ENCODE measurements at places on chromosomes 4 and X.

- no peak for DNase-seq
Measured at GRCh38 chr4:124710015-124710741, 2.4 kb downstream of the ANKRD50 start.

GRCh38 chrX:72141372-72142004 is 9.8 kb upstream of the RTL5 start:
- no peak for DNase-seq

DNA sequence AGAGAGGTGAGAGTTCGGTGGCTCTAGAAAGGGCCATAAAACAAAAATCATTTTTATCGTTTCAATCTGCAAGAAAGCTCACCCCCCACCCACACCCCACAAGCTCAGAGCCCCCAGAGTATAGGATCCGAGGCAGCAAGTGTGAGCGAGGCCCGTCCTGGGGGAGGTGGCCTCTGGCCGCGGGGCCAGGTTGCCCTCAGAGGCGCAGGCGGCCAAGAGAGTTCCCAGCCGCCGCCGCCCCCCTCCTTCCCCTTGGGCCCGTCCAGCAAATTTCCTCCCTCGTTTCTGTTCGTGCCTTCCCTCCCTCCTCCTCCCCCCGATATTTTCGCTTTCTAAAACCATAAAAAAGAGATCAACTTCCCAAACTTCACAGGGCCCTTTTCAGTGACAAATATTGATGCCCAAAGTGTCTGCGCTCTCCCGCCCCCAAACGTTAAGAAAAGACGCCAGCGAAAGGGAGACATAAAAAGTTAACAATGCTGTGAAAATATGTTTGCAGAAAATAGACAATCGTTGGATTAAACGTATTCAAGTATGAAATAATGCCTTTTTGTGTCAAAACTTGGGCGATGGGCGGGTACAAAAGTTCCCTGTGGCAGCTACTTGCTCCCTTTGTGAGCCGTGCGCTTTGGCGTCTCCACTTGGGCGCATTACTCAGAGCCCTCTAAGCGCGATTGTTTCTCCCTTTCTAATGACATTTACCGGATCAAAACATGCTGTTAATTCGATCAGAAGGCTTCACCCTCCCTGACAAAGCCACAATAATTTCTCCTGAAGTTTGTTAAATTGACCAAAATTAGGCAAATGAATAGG is 1.1 kb upstream of the HELT start:
- no peak for DNase-seq

DNA sequence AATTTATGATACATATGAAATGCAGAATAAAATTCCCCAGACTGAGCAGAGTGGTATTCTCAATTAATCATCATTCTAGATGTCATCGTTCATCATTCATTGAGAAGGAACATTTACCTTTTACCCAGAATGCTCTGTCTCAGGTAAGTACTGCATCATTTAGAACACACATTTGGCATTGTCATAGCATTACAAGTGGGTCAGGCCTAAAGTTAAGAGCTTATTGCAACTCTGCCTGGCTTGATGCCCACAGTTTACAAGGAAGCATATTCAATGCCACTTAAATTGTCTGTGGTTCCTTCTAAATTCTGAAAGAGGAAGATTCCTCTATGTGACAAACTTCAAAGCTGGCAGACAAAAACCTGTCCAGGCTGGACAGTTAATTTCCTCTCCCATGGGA is 87.3 kb downstream of the CAMK2D start:
- DNase-seq, result no peak

- DNase-seq, result no peak
Measured at GRCh38 chrX:2559124-2559523, 58.3 kb upstream of the DHRSX start.

DNA sequence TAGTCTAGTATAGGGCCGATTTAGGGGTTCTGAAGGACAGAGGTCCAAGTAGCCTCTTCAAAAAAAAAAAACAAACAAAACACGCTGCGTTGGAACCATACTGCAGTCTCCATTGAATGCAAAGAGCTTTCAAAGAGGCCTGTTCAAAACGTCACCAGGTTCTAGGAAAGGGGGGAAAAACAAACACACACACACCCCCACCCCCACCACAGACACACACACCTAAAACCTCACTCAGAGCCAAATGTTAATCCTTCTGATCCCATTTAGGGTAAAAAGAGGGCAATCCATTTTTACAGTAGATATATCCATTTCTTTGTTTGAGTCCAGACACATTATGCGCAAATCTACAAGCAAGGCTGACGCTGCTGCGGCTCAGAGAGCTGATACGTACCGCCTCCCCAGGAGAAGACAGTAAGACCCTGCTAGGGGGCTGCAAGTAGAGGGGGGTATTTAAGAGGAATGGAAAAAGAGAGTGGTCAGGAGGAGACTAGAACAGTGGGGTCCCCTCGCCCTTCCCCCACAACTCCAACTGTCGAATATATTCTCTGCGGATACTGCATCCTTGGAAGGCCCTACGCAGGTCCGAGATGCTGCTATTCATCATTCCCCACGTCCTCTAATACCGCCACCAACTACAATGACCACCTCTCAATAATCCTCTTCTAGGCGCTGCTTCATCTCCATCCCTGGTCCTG is 1.3 kb downstream of the NKRF start:
- DNase-seq, result no peak

- peak; percentile 81 for DNase-seq
Measured at GRCh38 chr4:3607690-3608552, 75.7 kb upstream of the LRPAP1 start.

- DNase-seq, result no peak
Measured at GRCh38 chrX:75337525-75337924, 63.6 kb downstream of the UPRT start.

DNA sequence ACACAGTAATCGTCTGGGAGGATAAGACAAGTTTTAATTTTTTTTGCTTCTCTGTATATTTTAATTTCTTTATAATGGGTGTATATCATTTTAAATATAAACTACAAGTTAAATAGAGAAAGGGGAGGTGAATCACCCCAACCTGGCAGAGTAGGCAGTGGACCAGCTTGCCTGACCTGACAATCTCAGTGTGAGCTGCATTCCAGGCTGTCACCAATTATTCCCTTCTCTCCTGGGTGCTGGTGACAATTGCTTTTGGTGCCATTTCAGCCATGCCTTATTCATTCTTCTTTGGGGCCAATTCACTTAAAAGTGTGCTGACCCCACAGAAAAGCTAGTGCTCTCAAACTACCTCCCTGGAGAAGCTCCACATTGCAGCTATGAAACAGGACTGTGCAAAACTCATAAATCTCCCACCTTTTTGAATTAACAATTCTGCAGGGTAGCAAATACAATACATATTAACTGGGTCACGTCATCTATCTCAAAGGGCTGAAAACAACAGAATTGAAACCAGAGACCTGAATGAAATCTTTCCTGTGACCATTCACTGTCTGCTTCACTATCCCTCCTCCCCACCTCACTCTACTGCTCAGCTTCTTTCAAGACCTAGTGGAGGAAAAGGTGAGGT is 359.0 kb downstream of the HS3ST1 start:
- DNase-seq, result peak; percentile 30

GRCh38 chrX:44043496-44043895 is 70.3 kb upstream of the NDP start:
- no peak for DNase-seq

DNA sequence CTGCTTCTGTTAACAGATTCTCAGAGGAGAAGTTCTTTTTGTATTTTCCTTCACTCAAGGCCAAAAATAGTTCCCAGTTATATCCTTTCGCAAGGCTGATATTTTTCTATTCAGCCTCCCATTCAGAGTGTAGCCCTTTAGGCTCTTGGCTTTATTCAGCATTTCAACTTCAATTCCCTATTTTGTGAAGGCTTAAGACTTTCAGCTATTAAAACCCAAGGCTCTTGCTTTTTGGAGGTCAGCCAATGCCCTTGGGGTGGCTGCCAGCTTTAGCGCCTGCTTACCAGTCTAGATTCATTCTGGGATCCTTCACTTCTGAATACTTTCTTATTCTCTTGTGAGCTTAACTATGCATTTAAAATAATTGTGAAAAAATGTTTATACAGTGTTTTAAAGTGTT is 57.3 kb upstream of the ADGRA3 start:
- no peak for DNase-seq

GRCh38 chr4:80172203-80172602 is 25.1 kb upstream of the PRDM8 start:
- no peak for DNase-seq

DNA sequence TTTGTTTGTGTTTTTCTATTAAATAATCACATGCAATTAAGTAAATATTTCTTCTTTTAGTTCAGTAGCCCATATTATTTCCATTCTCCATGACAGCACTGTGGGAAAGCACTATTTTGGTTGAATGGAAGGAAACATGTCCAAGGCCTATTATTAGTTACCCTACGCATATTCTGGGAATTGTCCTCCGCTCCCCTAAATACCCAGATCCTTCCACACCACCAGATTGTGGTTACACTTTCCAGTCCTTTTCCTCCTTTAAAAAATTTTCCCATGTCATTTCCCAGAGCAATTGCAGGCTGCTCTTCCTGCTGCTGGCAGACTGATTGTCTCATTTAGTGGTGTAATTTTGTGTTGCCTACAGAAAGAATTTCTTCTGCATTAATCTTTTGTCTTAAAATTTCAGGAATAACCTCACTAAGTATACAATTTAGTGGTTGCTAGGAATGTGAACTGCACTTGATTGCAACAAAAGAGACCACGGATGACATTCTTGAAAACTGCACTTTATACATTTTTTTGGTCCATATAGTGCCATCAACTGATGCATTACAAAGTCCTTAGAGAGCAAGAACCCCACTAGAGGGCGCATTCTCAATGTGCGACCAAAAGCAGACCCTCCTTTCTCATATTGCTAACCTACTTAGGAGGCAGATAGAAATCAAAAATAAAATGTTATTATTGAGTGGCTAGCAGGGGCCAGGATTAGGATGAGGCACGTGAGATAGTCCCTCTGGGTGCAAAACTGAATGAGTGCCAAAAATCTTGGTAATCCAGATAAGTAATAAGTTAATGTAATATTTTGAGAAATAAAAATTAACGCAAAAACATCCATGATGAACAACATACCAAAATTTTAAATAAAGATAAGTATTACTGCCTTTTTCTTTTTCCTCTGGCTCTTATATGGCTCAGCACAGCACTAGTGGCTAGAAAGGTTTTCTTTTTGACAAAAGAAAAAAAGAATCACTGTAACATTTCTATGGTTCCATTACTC is 98.8 kb upstream of the IQCM start:
- DNase-seq, result no peak

DNA sequence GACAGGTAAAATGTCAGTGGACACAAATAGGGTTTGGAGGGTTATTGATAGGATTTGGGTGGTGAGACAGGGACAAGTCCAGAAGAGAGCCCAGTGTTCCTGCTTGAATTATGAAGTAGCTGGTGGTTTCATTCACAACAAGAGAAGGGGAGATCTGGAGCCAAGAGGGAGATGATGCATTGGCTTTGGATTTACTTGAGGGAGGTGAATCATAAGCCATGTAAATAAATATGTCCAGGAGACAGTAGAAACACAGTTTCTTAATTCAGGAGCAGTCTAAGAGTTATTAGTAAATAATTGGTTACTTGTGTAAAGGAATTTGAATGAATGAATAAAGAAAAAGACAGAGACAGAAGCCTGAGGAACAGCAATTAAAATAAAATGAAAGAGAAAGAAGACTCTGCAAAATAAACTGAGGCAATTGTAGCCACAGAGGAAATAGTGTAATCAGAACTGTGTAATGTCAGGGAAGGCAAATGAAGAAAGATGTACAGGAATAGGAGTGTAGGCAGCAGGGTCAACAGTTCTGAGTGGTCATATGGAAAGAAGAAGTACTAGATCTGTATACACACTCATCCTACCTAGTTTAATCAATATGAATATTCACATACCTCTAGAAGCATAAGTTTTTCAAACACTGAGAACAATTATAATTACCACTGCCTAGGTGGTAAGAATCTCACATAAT is 50.2 kb upstream of the CXCL8 start:
- no peak for DNase-seq

DNA sequence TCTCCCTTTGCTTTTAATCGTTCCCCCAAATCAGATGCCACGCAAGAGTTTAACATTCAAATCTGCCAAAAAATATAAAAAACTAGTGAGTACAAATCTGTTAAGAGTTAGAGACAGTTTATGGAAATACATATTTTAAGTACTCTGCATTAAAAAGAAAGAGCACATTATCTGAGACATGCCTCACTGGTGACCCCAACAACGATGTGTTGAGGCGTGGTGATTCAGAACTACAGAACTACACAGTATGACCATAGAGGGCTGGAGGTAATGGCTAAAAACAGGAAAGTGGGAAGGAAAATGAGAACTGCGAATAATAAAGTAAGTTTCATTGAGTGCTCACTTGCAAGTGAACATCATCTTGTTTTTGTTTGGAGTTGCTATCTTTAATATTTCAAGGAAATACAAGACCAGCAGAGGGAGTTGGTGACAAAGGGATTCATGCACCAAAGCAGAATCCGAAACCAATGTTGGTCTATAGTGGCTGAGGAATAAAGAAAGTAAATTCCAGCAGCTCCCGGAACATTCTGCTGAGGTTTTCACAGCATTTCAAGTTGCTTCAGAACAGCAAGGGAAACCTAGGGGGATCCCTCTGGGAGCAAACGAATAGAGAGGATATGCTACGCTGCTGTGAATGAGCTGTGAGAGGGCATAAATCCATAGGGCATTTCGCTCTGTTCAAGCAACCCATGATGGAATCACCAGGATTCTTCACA is 92.2 kb downstream of the DCHS2 start:
- no peak for DNase-seq

DNA sequence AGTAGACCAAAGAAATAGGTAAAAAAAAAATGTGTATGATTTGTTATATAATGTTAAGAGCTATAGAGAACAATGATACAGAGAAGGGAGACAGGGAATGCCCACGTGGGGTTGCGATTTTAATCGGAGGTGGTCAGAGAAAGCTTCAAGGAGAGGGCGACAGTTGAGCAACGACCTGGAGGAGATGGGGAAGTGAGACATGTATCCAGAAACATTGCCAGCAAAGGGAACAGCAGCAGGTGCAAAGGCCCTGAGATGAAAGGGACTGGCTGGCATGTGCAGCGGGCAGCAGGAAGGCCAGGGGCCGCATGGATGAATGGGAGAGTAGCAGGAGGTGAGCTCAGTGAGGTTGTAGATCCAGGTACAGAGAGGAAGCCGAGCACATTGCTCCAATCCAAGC is 32.9 kb downstream of the NIPAL1 start:
- DNase-seq, result no peak

- DNase-seq, result no peak
Measured at GRCh38 chr4:147825451-147826287, 93.8 kb downstream of the ARHGAP10 start.

DNA sequence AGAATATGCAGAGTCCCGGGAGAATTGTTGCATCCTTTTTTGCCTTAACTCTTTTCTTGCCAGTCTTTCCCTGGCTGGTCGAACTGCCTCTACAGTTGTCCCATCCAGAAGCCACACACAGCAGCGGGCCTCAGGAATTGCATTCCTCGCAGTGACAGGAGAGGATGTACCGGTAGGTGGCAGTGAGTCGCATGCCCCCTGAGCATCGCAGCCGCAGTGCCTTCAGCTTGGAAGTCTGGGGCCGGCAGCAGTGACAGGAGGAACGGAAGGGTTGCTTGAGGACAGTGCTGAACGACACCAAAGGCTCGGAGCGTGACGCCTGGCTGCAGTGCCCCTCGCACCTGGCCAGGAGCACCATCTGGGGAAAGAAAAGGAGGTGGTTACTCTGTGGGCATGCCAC is 23.5 kb downstream of the NDP start:
- DNase-seq, result peak; percentile 14
